ENCODE measurements at places on chromosomes 2 and 18.

DNA sequence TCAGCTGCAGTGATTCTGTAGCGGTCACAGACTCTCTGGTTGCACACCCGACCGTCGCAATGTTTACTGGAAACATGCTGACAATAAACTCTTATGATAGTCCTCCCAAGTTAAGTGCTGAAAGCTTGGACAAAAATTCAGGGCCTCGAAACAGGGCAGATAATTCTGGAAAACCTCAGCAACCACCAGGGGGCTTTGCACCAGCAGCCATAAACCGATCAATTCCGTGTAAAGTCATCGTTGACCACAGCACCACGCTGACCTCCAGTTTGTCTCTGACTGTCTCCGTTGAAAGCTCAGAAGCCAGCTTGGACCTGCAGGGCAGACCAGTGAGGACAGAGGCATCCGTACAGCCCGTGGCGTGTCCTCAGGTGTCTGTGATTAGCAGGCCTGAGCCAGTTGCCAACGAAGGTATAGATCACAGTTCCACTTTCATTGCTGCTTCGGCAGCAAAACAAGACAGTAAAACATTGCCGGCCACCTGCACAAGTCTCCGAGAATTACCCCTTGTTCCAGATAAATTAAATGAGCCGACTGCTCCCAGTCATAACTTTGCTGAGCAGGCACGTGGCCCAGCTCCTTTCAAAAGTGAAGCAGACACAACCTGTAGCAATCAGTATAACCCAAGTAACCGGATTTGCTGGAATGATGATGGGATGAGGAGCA lies 166.1 kb downstream of the ASXL3 start:
- no peak for DNase-seq

DNA sequence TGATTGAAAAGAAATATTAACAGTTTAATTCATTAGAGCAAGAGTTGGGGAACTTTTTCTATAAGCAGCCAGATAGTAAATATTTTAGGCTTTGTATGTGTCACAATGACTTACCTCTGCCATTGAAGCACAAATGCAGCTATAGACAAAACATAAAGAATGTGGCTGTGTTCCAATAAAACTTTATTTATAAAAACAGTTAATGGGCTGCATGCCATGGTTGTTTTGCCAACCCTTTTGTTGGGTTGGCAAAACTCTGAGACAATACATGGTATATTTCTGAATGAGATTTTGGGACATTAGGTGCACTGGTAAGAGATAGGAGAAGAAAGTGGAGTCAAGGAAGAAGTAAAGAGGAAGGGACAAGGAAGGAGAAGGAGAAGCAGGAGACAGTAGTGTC lies 61.8 kb upstream of the CERS6 start:
- DNase-seq, result no peak

- DNase-seq, result no peak
These were observed 41.4 kb downstream of the PKP4 start for GRCh38 chr2:158498043-158498748.

GRCh38 chr2:96393989-96394761 lies 58.6 kb downstream of the NCAPH start:
- DNase-seq, result no peak

DNA sequence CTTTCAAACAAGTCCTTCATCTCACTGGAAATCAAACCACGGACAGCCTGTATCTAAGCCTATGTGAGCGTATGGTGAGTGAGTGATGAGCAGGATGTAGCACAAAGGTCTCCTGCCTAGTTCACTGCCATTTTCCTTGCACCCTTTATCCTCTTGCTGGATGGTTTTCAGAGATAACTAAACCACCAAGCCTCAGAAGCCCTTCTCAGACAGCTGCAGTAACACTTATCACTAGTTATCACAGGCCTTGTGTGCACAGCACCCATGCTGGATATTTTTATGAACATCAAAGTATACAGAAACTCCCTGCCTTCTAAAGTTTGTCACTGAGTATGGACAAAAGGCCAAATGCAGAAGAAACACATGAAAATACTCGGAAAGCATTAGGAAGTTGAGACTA lies 69.5 kb downstream of the C1D start:
- DNase-seq, result no peak

Measured in effector CD8-positive, alpha-beta T cell (primary cell).